T-helper 17 cell (primary cell): ENCODE measurements at places on chromosomes 4 and X.

DNA sequence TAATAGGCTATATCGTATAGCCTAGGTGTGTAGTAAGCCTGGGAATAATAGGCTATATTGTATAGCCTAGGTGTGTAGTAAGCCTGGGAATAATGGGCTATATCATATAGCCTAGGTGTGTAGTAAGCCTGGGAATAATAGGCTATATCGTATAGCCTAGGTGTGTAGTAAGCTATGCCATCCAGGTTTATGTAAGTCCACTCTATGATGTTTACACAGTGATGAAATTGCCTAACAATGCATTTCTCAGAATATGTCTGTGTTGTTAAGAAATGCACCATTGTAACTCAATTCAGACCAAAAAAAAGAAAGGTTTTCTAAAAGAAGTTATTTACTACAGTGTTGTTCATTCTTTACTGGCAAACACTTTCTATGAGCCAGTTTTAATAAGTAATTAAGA, 1387.2 kb downstream of the STIM2 start:
- no peak for DNase-seq

DNA sequence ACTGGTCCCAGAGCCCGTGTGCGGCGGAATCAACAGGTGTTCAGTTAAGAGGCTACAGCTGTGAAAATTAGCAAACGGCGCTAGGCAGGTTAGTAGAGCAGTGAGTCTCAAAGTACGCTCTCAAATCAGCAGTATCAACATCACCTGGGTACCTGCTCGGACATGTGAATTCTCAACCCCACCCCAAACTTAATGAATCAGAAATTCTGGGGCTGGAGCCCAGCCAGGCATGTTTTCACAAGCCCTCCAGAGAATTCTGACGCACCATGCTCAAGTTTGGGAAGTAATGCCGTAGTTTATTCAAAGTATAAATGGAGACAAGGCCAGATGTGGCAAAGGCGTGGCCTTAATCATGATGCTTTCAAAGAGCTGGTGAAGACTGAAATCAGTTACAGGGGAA, 58.2 kb upstream of the PTCHD1 start:
- no peak for DNase-seq

DNA sequence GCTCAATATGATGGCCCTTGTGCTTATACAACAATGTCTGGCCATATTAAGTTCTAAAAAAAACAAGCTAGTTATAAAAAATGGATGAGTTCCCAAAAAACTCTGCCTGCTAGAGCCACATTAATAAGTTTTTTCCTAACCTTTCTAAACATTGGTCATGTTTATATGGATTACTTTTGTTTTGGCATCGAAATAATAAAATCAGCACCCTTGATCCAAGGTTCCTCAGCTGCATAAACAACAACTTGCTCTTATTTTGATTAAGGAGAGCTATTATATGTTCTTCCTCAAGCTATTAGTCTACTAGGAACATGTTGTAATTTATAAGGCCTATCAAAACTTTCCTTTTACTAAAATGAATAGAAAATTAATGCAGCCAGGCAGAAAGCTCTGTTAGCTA, 48.4 kb downstream of the UNC5C start:
- DNase-seq: no peak

DNA sequence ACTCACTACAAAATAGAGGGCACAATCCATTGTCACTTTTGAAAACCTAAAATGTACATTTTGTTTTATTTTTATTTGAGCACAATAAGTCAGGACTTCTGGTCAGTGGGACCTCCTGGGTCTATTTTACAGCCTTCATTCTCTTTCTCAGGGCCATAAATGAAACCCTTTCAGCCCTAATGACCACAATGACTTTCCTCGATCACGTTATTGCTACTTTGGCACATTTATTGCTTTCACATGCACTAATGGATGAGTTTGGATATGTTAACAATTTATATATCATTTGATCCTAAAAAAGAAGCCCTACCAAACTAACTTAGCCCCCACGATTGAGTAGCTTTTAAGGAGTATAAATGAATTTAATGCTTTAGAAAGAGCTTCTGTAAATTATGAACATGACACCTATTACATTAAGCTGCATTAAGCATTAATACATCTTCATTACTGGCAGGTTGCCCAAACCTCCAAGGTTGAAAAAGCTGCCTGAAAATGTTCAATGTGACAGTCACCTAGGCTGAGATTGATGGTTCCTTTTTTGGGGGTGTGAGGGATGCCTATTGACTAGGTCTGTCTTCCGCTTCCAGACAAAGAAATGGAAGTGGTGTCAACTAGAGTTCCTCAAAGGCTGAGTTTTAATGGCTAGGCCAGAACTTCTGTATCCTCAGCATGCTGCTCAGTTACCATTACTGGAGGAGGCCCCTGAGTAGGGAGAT, 296.4 kb downstream of the GPAT3 start:
- DNase-seq: no peak

GRCh38 chr4:142535009-142535408, 311.1 kb downstream of the INPP4B start:
- DNase-seq: no peak

DNA sequence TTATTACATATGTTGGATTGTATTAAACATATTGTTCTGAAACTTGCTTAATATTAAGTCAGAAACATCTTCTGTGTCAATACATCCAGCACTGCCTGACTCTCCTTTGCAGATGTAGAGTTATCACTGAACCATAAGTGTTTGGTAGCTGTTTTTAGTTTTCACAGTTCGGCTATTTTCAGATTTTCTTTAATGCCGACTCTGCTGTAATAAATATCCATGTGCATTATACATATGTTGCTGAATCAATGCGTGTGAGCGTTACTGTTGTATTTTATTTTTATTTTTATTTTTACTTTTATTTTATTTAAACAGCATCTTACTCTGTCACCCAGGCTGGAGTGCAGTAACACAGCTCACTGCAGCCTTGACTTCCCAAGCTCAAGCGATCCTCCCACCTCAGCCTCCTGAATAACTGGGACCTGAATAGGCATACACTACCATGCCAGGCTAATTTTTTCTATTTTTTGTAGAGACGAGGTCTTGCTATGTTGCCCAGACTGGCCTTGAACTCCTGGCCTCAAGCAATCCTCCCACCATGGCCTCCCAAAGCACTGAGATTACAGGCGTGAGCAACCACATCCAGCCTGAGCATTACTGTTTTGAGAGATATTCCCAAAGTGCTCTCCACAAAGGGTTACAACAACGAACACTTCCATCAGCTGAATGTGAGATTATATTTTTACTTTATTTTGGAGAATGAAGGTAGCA, 50.7 kb upstream of the NOCT start:
- DNase-seq: no peak
